Forelimb muscle (tissue), 1 donor: ENCODE measurements at places on chromosomes 2 and 18. TPM values are rescaled to one million over a fixed set of nuclear protein-coding genes. Genes with fewer than 3 reads are reported as not detected.

DNA sequence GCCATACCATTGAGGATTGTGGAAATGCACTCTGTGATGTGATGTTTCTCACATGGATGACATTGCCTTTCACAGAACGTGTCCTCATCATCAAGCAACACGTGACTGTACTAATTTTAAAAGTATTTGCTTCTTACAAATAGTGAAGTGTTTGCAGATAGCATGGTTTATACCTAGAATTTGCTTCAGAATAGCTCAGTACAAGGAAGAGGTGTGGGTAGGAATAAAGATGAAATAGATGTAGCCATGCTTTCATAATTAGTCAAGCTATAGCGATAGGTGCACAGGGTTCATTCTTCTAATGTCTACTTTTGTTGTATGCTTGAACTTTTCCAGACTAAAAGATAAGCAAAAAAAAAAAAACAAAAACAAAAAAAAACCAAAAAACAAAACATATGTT, 27.5 kb downstream of the MAP4K4 start:
- no peak for DNase-seq

Gene SULT1C4
- 16.6 TPM for polyA plus RNA-seq

DNA sequence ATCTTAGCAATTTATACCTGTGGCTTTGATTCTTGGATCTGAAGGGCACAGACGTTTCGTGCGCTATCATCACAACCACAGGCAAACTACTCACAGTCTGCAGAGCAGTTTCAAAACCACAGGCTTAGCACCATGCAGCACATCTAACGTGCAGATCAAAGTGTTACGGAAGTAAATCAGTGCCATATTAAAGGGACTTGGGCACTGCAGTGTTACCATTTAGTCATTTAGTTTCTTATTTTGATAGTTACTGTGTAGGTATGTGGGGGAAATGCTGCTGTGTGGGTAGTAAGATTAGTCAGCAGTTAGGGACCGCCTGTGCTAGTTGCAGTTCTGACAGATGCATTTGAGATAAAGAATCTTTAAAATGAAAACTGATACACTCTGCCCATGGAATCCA, 384.0 kb downstream of the NBAS start:
- DNase-seq, result no peak

DNA sequence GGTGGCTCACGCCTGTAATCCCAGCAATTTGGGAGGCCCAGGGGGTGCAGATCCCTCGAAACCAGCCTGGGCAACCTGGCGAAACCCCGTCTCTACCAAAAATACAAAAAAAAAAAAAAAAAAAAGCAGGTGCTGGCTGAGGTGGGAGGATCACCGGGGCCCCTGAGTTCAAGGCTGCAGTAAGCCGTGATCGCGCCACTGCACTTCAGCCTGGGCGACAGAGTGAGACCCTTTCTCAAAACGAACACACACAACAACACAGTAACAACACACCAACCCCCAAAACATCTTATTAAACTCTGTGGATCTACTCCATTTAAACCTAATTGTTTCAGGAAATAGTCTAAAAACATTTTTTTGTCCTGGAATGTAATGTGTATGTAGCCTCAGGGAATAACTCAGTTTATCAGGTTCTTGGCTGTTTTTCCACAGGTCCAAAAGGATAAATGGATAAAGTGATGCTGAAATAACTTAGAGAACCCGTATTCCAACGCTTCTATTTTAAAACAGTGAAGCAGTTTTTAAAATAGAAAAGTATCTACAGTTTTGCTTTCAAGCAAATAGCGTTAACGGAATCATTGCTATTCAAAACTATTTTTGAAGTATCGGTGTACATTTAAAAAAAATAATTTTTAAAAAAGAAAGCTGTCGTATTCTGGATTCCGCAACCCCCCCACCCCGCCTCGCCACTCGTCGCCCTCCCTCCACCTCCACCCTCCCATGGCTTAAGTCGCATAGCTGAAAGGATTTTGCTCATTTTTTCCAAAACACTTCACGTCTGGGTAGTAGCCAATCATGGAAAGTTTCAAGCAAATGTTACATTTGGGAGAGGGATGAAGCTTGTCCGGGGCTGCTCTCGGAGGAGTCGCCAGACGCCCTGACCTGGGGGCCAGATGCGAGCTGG, 895 bp upstream of the GLS start:
- peak; percentile 69 for DNase-seq

Gene HES6
- 19.5 TPM for polyA plus RNA-seq

- DNase-seq, result no peak
Measured at GRCh38 chr2:156837635-156838370, 401.6 kb downstream of the GPD2 start.

Gene TIMM21
- polyA plus RNA-seq, result 48.2 TPM

DNA sequence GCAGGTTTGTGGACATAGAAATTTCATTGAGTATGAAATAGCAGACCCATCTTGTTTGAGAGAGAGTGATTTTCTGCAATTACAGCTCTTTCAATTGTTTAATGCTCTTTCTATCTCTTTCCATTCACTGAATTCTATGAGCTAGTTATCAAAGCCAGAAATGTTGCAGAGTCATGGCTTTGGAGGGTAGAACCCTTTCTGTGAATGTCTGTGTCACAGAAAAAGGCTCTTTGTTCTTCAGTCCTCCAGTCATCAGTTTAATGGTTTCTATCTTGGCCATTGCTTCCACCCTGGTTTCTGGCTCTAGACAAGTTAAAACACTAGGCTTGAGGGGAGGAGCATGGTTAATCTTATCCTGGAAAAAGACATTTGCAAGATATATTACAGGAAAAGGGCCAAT, 655.0 kb downstream of the STK39 start:
- no peak for DNase-seq

Gene DYTN
- polyA plus RNA-seq, result not detected

Gene MAT2A
- 233 TPM for polyA plus RNA-seq

DNA sequence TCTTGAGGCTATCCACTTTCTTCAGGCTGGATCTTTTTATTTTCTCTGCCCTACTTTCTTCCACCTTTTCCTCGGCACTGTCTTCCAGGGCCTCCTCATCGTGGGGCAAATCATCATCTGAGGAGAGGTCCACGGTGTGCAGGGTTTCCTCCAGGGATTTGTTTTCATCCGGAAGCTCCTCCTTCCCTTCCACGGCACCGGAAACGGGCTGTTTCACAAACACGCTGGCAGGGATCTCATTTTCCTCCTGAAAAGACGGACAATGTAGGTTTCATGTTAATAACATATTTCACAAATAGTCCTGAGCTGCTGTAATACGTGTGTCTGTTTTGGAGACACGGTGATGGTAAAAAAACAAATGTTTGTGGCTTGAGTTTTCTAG, 10.4 kb downstream of the CAVIN2 start:
- DNase-seq, result no peak

DNA sequence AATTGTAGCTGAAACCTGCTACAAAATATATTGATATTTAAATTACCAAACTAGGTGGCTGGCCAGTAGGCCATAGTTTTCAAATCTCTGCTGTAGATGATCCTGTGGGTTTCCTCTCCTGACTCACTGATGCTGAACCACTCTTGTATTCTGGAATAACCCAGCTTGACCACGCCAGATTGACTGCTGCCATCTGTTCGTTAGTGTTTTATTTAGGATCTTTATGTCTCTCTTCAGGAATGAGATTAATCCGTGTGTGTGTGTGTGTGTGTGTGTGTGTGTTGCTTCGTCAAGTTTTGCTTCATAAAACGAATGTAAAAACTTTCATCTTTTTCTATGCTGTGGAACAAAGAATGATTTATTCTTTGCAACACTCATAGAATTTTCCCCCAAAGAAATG, 187.1 kb downstream of the DYSF start:
- no peak for DNase-seq

- no peak for DNase-seq
Measured at GRCh38 chr18:13910986-13911385, 4.3 kb downstream of the MC2R start.

Gene INHBB
- polyA plus RNA-seq, result 0.89 TPM

Gene TUBB8B
- polyA plus RNA-seq, result not detected

DNA sequence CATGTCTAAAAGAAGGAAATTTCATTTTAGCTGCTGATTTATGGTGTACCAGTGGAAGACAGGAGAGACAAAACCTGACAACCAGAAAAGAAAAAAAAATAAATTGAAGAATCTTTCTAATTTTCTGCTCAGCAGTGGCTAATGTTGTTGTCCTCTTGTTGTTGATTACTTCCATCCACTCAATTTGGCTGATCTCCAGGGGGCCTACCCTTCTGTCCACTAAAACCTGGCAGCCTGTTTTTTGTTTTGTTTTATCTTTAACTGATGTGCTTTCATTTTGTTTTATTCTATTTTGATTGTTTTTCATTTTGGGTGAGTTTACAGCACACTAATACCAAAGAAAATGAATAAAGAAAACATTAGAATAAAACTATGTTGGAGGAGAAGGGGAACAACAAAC, 27.4 kb downstream of the TFPI start:
- no peak for DNase-seq

DNA sequence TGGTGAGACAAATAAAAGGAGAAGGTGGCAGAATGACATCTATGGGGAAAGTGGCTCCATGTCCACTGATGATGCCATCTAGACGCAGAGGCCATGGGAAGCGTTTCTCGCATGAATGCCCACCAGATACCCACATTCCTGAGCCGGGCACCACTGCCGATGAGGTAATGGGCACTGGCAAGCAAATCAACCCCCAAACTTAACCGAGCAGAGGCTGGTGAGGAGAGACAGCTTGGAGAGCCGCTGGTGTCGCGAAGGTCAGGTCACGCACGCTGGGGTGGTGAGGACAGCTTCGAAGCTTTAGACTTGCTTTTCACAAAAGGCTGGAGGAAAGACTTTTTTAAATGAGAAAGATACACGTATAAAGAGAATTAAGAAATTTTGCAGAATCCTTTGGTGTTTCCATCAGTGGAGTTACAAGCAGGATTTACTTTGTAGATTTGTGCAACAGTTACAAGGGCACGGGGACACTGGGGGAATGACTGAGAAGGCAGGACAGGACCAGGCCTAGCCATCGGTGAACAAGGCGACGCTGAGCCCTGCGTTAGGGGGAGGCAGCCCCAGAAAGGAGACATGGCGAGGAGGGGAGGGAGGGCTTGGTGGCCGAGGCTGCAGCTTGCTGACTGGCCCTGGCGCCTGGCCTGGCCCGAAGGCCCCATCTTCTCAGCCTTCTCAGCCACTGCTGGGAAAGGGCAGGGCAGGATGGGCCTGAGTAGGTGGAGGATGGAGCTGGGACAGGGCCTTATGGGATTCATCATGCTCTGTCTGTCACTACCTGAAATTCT, 83.9 kb upstream of the HDAC4 start:
- DNase-seq, result no peak

DNA sequence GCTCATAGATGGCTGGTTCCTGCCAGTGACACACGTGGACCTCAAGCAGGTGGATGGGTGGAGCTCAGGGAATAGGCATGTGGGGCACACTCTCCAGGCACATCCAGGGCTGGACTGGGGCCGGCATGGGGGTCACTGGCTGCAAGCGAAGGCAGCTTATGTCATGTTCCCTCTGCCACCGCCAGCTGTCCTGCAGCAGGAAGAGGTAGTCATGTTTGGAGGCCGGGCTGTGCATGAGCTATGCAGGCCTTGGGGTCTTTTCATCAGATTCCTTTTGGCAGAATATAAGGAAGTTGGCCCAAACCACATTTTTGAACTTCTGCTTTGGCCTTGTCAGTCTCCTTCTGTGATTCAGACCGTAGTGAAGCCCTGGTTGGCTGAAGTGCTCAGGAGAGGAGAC, 61.5 kb downstream of the AGAP1 start:
- no peak for DNase-seq

- no peak for DNase-seq
Measured at GRCh38 chr2:177038787-177039484, 173.7 kb upstream of the HNRNPA3 start.

- no peak for DNase-seq
Measured at GRCh38 chr2:120861576-120862191, 126.0 kb downstream of the GLI2 start.

GRCh38 chr2:237198164-237198855, 112.6 kb downstream of the COPS8 start:
- DNase-seq, result no peak

Gene KANSL3
- polyA plus RNA-seq, result 32.4 TPM

GRCh38 chr18:48753691-48754090, 197.1 kb downstream of the SMAD7 start:
- no peak for DNase-seq

GRCh38 chr2:5690718-5691220, 1.4 kb upstream of the SOX11 start:
- DNase-seq, result no peak

- DNase-seq, result no peak
Measured at GRCh38 chr2:100234141-100234540, 88.2 kb downstream of the LONRF2 start.

Gene HAAO
- 19.7 TPM for polyA plus RNA-seq

Gene CNGA3
- polyA plus RNA-seq, result 0.66 TPM

GRCh38 chr18:34543356-34543755, 166.7 kb upstream of the DTNA start:
- DNase-seq, result no peak

GRCh38 chr2:107777974-107778373, 48.7 kb upstream of the RGPD4 start:
- no peak for DNase-seq

- DNase-seq, result no peak
Measured at GRCh38 chr2:157528963-157529751, 85.3 kb upstream of the CYTIP start.

DNA sequence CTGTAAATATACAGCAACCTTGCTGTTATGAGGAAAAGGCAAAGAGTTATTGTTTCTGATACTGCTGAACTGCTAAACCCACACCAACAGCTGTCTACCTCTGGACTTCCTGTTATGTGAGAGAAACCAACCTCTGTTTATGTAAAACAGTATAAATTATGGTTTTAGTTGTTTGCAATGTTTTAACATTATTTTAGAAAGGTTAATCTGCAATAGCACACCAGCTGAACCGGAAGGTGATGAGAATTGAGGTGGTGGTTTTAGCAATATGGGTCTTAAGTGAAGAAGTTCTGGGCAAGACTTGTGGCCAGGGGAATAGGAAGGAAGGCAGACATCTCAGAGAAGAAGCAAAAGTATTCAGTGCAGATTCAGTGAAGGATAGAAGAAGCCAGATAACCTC, 237.8 kb downstream of the PLCL1 start:
- no peak for DNase-seq

Gene HTR2B
- 0.11 TPM for polyA plus RNA-seq

DNA sequence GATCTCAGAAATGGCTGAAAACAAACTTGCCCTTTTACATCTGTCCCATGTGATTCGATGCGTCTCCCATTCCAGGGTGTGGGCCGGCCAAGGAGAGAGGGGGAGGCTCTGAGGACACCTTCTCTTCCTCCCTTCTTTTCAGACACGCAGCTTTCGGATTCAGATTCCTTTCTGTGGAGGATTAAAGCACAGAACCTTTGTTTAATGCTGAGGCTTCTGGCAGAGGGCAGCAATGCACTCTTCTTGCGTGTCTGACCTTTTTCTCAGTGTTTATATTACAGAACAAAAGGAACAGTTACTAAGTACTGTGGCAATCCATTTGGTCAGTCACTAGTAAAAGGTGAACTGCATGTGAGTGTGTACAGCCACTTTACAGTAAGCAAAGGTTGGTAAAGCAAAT, 268.9 kb upstream of the CCDC68 start:
- DNase-seq, result no peak

Gene HOXD10
- polyA plus RNA-seq, result 0.24 TPM

- no peak for DNase-seq
Measured at GRCh38 chr2:111111101-111111755, 9.5 kb upstream of the BCL2L11 start.

GRCh38 chr2:76169276-76170008, 458.7 kb upstream of the GCFC2 start:
- no peak for DNase-seq

Gene UGT1A10
- polyA plus RNA-seq, result not detected

Gene POTEI
- 0.04 TPM for polyA plus RNA-seq

GRCh38 chr2:28267282-28267681, 125.4 kb upstream of the FOSL2 start:
- DNase-seq, result no peak

Gene KCNF1
- 3.8 TPM for polyA plus RNA-seq

Gene TUBA3E
- not detected for polyA plus RNA-seq

- DNase-seq, result no peak
Measured at GRCh38 chr2:201118961-201119854, 3.2 kb downstream of the CFLAR start.
